ENCODE measurements at places on chromosomes 7 and 10.

- DNase-seq = no peak
Measured at GRCh38 chr7:131074585-131074984, 253.1 kb upstream of the MKLN1 start.

- DNase-seq = no peak
Measured at GRCh38 chr7:44625526-44626471, 19.4 kb downstream of the OGDH start.

- DNase-seq = no peak
Measured at GRCh38 chr7:98133181-98133580, 26.5 kb downstream of the LMTK2 start.

DNA sequence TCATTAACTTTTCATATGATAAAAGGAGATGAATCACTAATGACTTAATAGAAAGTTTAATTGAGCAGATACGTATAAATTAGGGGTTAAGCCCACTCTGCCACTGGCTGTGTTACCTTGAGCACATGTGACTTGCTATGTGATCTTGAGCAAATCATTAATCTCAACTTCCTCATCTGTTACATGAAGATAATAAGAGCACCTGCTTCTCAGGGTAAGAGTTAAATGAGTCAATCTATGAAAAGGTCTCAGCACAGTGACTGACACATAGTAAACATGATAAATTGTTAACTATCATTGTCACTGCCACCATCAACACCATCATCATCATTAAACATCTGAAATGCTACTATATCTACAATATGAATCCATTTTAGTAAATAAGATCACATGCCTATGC is 110.8 kb downstream of the TPK1 start:
- DNase-seq = no peak

Data from T-cell (primary cell).